ENCODE measurements at places on chromosomes 7 and 10.

GRCh38 chr10:131227163-131227740 is 84.3 kb downstream of the TCERG1L start:
- peak; percentile 64 for DNase-seq
- H3K4me3 ChIP-seq: no peak overlapping the region
- no peaks in the 10 kb centered on the region for H3K36me3 ChIP-seq
- H3K27ac ChIP-seq: no peak overlapping the region

GRCh38 chr7:75991531-75992082 is 2.8 kb downstream of the TMEM120A start:
- H3K4me1 ChIP-seq: peaks cover 82% of the 10 kb centered on the region
- peaks cover 16% of the 10 kb centered on the region for H3K36me3 ChIP-seq
- peak overlapping the region; percentile 96 for H3K27ac ChIP-seq
- peak; percentile 70 for DNase-seq
- no peaks in the 10 kb centered on the region for H3K27me3 ChIP-seq
- H3K4me3 ChIP-seq: no peak overlapping the region

DNA sequence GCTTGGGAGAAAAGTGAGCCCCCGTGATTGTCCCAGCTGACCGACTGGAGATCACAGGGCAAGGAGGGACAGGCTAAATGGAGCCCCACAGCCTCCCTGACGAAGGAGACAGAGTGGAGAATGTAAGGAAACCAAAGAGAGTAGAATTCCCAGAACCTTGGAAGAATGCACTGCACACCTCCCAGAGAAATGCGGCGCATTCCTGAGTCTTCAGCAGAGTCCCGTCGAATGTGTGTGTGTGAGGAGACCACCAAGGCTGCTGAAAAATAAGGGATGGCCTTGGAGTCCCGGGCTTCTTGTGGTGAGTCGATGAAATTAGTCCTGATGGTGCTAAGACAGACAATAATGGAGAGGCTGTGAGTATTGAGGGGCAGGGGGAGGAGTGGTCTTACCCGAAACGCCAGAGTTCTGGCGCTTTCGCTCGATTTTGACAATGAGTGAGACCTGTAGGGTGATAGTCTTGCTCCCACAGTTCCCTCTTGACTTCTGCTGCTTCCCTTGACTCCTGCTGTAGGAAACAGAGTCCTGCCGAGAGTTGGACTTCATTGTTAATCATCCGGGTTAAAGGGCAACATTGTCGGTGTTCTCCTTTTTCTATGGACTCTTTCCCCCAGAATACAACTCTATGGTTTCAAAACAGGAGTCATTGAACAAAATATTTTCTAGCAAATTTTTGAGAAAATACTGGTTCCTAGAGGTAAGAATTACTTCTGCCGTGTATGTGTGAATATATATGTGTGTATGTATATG is 103.2 kb downstream of the CNNM2 start:
- H3K36me3 ChIP-seq: no peaks in the 10 kb centered on the region
- DNase-seq: no peak
- no peak overlapping the region for H3K4me3 ChIP-seq
- H3K4me1 ChIP-seq: no peaks in the 10 kb centered on the region

DNA sequence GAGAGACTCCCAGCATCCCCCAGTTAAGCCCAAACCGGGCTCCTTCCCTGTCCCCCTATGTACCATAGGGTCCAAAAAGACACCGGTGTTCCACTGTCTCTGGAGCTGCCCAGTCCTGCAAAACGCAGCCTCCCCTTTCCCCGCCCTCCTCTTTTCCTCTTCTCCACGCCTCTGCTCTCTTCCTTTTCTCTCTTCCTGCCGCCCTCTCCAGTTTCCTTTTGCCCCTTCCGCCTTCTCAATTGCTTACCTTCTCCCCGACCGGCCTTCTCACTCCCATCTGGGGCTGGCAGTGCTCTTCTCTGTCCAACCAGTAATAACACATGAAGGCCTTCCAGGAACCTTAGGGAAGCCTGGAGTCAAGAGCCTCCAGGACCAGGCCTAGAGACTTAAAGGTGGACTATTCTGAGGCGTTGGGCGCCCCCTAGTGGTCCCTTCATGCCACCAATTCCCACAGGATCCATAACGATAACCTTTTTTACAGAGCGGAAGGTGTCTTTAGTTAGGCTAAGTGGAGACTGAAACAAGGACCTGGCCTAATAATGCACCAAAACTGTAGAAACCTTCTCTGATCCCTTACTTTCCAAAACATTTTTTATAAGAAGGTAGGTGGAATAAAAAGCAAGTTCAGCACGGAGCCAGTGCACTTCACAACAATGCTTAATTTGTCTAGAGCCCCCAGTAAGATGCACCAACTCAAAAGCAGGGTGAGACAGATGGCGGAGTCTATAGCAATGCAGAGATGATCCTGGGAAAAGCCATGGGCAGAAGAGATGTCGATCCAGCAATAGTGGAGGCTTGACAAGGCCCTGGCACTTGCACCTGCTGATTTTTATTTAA is 27.2 kb upstream of the MSRB2 start:
- no peaks in the 10 kb centered on the region for H3K36me3 ChIP-seq
- DNase-seq: peak; percentile 84
- H3K27me3 ChIP-seq: no peaks in the 10 kb centered on the region
- H3K27ac ChIP-seq: no peak overlapping the region

- H3K27ac ChIP-seq: no peak overlapping the region
- no peaks in the 10 kb centered on the region for H3K27me3 ChIP-seq
- no peak for DNase-seq
- no peaks in the 10 kb centered on the region for H3K36me3 ChIP-seq
- H3K4me3 ChIP-seq: no peak overlapping the region
- no peaks in the 10 kb centered on the region for H3K4me1 ChIP-seq
These were observed 225.7 kb downstream of the PLXDC2 start for GRCh38 chr10:20041931-20042330.

DNA sequence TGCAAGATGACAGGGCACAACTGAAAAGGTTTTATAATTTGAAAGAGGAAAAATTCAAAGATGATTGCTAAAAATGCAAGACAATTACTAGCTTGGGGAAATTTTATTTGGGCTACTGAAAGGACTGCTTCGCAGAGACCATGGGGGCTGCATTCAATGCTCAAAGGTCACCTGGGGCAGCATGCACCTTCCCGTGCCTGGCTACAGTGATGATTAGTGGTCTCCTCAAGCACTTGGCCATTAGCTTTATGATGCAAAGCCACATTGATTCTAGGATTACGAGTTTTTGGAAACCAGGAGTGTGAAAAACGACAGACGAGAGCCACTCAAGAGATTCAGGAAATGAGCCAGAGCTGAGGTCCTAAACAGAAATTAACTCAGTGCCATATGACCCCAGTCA is 764.6 kb downstream of the PHTF2 start:
- DNase-seq: no peak
- no peak overlapping the region for H3K4me3 ChIP-seq
- no peak overlapping the region for H3K27ac ChIP-seq
- no peaks in the 10 kb centered on the region for H3K36me3 ChIP-seq

- no peak overlapping the region for H3K4me3 ChIP-seq
- no peaks in the 10 kb centered on the region for H3K4me1 ChIP-seq
- H3K27me3 ChIP-seq: no peaks in the 10 kb centered on the region
- H3K36me3 ChIP-seq: no peaks in the 10 kb centered on the region
- H3K27ac ChIP-seq: no peak overlapping the region
- DNase-seq: no peak
These were observed 185.2 kb downstream of the SKIDA1 start for GRCh38 chr10:21340331-21340730.

GRCh38 chr7:46071601-46072000 is 150.5 kb upstream of the IGFBP3 start:
- H3K4me3 ChIP-seq: no peak overlapping the region
- no peaks in the 10 kb centered on the region for H3K27me3 ChIP-seq
- no peak for DNase-seq
- H3K27ac ChIP-seq: no peak overlapping the region

DNA sequence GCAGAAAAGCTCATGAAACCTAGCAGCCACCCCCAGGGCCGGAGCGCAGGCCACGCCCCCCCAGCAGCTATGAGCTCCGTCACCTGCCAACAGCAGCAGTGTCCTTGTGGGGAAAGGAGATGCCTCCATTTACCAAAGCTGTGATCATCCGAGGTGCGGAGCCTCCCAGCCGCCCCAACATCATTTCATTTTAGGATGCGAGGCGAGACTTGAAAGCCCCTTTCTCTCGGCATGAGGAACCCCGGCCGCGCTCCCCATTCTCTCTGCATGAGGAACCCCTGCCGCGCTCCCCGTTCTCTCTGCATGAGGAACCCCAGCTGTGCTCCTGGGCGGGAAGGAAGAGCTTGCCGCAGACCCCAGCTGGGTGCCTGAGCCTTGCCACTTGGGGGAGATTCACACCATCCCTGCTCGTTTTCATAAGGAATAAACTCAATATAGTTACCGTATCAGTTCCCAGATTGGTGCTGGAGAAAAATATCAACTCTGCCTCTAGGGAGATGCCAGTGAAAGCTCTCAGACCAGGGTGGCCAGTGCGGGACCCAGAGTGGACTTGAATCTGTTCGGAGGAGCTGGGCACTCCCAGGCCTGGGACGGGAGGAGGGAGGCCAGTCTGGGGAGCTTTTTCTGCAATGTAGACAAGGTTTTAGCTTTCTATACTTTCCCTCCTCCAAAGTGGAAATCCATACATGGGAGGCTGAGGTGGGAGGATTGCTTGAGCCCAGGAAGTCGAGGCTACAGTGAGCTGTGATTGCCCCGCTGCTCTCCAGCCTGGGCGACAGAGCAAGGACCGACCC is 35.0 kb downstream of the JAKMIP3 start:
- peaks cover 25% of the 10 kb centered on the region for H3K27me3 ChIP-seq
- H3K27ac ChIP-seq: no peak overlapping the region
- peak; percentile 72 for DNase-seq

- H3K27me3 ChIP-seq: no peaks in the 10 kb centered on the region
- no peak for DNase-seq
- no peak overlapping the region for H3K4me3 ChIP-seq
- H3K4me1 ChIP-seq: peaks cover 71% of the 10 kb centered on the region
- H3K36me3 ChIP-seq: no peaks in the 10 kb centered on the region
- H3K27ac ChIP-seq: peak overlapping the region; percentile 5
These were observed 20.8 kb upstream of the DDIT4 start for GRCh38 chr10:72252972-72253371.

GRCh38 chr10:15223174-15223573 is 54.7 kb upstream of the NMT2 start:
- H3K4me3 ChIP-seq: no peak overlapping the region
- no peaks in the 10 kb centered on the region for H3K36me3 ChIP-seq
- H3K27ac ChIP-seq: no peak overlapping the region
- no peaks in the 10 kb centered on the region for H3K4me1 ChIP-seq

GRCh38 chr10:44192435-44192834 is 192.5 kb downstream of the CXCL12 start:
- no peaks in the 10 kb centered on the region for H3K27me3 ChIP-seq
- peaks cover 5% of the 10 kb centered on the region for H3K4me1 ChIP-seq
- no peak for DNase-seq
- no peaks in the 10 kb centered on the region for H3K36me3 ChIP-seq

DNA sequence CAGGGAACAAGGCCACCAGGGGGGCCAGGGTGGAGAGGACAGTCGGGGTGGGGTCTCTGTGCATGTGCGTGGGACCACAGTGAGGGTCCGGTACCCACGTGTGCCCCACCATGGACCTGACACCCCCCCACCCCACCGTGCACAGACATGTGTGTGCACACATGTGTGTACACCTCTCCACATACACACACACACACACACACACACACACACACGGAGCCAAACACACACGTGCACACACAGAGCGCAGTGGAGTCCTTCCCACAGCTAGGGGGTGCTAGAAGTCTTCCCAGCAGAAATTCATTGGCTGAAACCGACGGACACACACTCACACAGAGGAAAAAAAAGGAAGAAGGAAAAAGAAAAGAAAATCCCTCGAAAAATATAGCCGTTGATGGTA is 42.8 kb upstream of the GNA12 start:
- H3K27ac ChIP-seq: no peak overlapping the region
- no peak overlapping the region for H3K4me3 ChIP-seq
- H3K27me3 ChIP-seq: no peaks in the 10 kb centered on the region
- no peaks in the 10 kb centered on the region for H3K36me3 ChIP-seq
- no peaks in the 10 kb centered on the region for H3K4me1 ChIP-seq
- DNase-seq: no peak

DNA sequence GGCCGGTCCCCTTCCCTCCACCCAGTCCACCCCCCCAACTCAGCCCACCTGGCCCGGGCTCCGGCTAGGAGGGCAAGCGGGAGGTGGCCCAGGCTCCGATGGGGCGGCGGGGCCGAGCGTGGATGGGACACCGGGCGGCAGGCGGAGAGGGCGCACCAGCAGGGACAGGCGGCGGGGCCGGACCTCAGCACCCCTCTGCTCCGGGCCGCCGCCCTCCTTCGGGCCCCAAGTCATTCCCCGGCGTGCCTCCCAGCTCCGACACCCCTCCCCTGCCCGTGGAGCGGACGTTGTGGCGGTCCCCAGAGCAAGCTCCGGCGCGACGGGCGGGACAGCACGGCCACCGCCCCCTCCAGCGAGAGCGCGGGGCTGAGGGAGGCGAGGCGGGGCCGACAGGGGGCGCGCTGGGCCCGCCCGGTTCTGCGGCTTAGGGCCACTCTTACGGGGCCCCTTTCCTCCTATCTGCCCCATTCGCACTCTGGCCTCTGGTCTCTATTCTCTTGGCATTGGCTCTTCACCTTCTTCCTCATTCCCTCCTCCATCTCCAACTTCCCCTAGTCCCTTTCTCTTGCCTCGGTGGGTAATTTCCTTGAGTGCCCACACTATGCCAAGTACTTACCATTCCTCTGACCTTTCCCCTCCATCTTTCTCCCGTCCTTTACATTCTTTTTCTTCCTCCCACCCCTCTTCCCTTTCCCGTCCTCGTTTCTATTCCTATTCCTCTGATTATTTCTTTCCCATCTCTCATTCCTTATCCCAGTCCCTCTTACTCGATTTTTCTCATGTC is 701 bp upstream of the GBX1 start:
- H3K27me3 ChIP-seq: no peaks in the 10 kb centered on the region
- DNase-seq: no peak
- no peak overlapping the region for H3K27ac ChIP-seq

DNA sequence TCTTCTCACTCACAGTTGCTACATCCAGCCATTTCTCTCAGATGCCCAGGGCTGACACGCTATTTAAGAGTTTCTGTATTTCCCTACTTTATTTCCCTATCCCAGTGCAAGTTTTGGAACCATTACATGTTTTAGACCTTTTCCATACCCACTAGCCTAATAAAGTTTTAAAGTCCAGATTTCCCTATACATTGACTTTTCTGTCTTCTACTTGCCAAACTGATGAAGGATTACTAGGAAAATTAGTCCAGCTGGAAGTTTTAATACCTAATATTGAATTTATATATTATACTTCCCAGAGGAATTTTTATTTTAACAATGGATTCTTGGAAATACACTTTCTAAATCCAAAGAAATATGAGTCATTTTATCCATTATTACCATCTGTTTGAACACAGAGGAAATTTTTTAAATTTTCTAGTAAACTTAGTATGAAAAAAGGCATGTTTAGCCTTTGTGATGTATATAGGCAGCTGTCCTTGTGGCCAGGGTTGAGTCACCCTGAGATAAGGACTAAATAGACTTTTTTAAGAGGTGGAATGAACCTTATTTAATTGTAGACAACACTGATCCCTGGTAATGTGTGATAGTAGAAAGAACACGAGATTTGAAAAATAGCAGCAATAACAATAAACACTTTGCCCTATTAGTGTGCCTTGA is 205.0 kb downstream of the TFEC start:
- H3K36me3 ChIP-seq: no peaks in the 10 kb centered on the region
- no peaks in the 10 kb centered on the region for H3K4me1 ChIP-seq
- no peak for DNase-seq
- H3K27ac ChIP-seq: no peak overlapping the region

GRCh38 chr7:156638443-156639077 is 2.0 kb upstream of the RNF32 start:
- H3K36me3 ChIP-seq: no peaks in the 10 kb centered on the region
- no peak overlapping the region for H3K4me3 ChIP-seq
- H3K4me1 ChIP-seq: peaks cover 4% of the 10 kb centered on the region
- DNase-seq: no peak
- no peak overlapping the region for H3K27ac ChIP-seq
- H3K27me3 ChIP-seq: no peaks in the 10 kb centered on the region

GRCh38 chr7:16369855-16370254 is 51.5 kb downstream of the CRPPA start:
- no peak overlapping the region for H3K4me3 ChIP-seq
- H3K4me1 ChIP-seq: no peaks in the 10 kb centered on the region

Data from spleen (tissue), 13 donors.